ENCODE measurements at places on chromosomes 3 and 15. TPM values are rescaled to one million over a fixed set of nuclear protein-coding genes. Genes with fewer than 3 reads are reported as not detected.

Gene GPR160
- 2.3 TPM for total RNA-seq

DNA sequence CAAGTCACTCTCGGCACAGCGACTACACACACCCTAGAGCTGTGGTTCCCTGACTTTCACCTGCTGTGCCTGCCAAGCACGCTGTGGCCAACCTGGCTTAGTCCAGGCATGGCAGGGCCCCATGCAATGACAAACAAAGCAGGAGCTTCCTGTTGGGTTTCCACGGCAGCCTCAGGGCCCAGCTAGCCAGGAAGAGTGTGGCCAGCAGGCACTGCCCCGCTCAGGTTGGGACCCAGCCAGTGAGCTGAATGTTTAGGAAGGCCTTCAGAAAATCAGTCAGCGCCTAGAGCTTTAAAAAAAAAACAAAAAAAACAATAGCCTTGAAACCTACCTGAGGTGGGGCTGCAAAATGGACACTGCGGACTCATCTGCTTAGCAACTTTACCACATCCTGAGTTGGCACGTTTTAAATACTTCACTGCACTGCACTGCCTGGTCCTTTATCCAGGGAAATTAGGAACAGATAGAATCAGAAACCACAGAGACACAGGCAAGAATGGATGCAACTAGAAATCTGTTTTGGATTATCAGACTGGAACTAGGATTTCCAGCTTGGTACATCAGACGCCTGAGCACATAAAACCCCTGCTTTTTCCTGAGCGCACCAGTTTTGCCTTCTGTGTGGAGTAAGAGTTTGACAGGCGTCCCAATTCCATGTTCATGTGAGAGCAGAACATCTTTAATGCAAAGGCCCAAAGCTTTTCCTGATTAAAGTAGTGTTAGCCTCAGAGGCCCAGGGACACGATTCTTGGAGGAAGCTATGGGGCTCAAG, 36.2 kb upstream of the LDHAL6B start:
- no peak for DNase-seq
- peaks cover 22% of the 10 kb centered on the region for H3K36me3 ChIP-seq
- H3K27ac ChIP-seq = peak overlapping the region; percentile 65
- H3K4me3 ChIP-seq = no peak overlapping the region
- H3K4me1 ChIP-seq = no peaks in the 10 kb centered on the region

Gene EXD1
- total RNA-seq = not detected

- H3K4me3 ChIP-seq = no peak overlapping the region
- no peaks in the 10 kb centered on the region for H3K36me3 ChIP-seq
- H3K27ac ChIP-seq = no peak overlapping the region
- DNase-seq = no peak
- no peaks in the 10 kb centered on the region for H3K4me1 ChIP-seq
Observed at GRCh38 chr3:155512867-155513261, 219.4 kb upstream of the STRIT1 start.

Gene FSIP1
- total RNA-seq = 1.1 TPM

All from sigmoid colon (tissue), 7 donors.